ENCODE measurements at places on chromosomes 1 and 21.

GRCh38 chr1:39690794-39691382 lies 345 bp downstream of the HPCAL4 start:
- no peak for DNase-seq

GRCh38 chr1:5436808-5437207 lies 555.4 kb downstream of the NPHP4 start:
- DNase-seq: no peak

DNA sequence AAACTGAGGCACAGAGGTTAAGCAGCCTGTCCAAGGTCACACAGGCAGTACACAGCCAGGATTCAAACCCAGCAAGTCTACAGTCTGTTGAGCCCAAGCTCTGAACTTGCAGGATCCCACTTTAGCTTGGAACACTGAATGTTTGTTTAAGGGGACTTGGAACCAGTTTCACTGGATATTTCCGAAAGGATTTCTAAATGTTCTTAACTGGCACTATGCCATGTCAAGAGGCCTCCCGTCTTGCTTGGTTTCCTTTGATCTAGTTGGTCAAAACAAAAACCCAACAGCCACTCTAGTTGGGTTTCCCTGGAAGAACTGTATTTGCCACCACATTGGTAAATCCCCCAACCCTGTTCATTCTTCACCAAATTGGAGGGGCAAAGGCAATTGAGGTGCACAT lies 317.6 kb upstream of the KAZN start:
- DNase-seq: no peak

GRCh38 chr1:44834328-44834727 lies 8.7 kb downstream of the PTCH2 start:
- DNase-seq: no peak

- DNase-seq: no peak
These were observed 81.7 kb downstream of the DNM3 start for GRCh38 chr1:171922999-171923398.

DNA sequence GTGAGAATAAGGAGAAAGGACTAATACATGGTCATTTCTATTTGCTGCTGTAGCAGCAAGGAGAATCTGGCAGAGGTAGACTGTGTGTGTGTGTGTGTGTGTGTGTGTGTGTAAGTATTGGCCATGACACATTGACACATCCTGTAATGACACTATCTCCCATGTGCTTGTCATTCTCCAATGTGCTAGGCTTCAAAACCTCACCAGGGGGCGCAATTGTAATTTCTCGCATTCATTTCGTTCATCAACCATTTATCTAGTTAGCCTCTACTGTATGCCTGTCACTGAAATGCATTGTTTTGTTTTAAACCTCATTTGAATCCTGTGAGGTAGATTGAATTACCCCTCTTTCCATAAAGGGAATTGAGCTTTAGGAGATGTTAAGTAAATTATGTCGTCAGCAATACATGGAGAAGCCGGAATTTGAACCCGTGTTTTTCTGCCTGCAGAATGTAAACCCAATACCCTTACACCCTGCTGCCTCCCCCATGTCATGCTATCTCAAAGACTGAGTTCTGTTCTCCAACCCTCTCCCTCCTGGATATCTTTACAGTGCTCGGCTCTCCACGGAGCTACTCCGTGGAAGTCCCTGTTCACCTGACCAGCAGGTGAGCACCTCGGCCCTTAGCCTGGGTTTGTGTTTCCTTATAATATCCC lies 100.8 kb downstream of the UCK2 start:
- peak; percentile 18 for DNase-seq

DNA sequence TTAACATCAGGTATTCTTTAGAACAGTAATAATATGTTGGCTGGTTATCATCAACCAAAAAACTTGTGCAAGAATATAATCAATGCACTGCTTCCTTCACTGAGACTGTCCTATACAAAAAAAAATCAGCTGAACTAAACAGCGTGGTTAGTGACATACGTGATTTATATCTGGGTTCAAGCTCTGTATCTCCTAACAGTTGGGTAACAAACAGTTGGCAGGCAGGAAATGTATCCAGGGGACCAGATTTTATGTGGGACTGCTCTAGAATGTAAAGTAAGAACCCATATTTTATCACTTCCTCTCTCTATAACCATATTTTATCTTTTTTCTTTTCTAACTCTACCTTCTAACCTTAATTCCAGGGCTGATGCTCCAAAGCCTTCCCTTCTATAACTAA lies 8.0 kb downstream of the ACBD6 start:
- no peak for DNase-seq

- DNase-seq: no peak
These were observed 2.5 kb upstream of the LEFTY1 start for GRCh38 chr1:225891229-225891972.

DNA sequence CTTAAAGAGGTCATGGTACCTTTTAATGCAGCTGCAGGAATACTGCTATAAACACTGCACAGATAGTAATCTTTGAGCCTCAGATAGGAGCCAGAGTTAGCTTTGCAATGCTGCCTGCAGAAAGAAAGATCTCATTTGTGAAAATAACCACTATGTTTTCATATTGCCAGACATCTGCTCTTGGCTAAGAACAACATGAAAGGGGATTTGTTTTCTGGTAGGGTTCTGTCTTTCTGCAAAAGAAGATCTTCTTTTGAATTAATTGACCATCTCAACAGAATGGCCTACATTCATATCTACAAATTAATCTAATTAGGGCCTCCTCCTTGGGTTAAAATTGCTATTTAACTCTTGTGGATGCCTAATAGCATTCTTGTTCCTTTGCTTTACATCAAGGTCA lies 177.6 kb upstream of the DPYD start:
- no peak for DNase-seq

DNA sequence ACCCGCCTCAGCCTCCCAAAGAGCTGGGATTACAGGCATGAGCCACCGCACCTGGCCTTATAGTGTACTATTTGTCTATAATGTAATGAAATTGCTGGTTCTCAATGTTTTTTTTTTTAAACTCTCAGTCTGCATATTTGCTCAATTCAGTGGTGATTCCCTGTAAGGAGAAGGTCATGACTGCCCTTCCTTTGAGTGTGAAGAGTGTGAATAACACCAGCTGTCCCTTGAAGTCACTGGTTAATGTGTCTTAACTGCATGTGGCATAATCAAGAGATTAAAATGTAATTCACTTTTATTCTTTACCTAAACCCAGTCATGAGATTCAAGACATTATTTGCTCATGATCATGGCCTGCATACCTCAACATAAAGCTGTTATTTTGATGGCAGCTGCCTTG lies 30.5 kb downstream of the MTF2 start:
- no peak for DNase-seq

DNA sequence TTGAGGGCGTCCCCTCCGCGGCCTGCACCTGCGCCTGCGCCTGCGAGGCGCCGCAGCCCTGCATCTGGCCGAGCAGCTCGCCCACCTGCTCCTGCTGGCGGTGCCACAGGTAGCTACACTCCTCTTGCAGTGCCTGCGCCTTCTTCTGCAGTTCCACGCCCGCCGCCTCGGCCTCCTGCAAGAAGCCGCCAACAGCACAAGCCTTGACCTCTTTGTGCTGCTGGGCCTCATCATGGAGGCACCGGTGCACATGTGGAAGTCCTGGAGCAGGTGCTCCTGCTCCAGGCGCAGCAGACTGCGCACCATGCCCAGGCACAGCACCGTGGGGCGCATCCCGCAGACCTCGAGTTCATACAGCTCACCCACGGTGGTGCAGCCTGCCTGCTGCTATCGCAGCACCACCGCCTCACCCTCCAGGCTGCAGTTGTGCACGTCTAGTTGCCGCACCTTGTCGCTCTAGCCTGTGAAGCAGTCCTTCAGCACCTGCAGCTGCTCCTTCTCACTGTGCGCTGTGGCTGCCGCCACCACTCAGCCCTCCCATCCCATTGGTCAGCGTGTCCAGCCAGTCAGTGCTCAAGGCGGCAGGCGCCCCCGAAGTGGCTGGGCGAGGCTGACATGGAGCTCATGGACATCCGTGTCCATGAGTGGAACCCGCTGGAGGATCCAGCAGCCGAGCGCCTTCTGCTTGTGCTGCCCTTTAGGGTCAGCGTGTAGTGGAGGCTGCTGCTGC lies 12.2 kb upstream of the CD2 start:
- DNase-seq: no peak

DNA sequence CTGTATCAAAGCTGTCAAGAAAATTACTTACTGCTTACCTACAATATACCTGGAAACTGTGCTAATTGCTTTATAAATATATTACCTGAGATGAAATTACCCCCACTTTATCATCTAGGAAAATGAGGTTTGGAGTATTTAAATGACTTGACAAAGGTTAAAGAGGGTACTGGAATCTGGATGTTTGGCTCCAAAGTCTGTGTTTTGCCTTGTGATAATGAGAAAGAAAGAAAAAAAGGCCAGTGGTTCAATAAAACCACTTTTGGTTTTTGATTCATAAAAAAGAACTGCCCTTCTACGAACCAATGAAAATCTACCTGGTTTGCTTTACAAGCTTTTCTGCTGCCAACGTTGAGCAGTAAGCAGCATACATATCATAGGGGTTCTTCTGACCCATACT lies 61.3 kb upstream of the MUTYH start:
- DNase-seq: no peak

- DNase-seq: no peak
These were observed 102.4 kb downstream of the FAM78B start for GRCh38 chr1:166064313-166064926.

DNA sequence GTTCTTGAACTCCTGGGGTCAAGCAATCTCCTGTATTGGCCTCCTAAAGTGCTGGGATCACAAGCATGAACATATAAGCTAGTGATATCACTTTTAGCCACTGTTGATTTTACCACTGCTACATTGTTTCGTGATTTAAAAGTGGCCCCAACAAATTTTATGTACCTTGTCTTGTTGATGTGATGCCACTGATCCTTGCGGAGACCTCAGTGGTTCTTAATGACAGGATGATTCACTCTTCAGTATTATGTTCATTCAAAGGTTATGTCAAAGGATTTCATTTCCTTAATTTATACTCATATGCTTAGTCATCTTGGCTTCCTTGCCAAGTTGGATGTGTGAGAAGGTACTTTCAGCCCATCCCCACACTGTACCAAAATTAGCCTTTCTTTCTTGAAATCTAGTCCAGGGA lies 12.1 kb downstream of the PRKACB start:
- DNase-seq: no peak

- DNase-seq: no peak
These were observed 90.1 kb downstream of the TNFSF18 start for GRCh38 chr1:172960454-172961208.

DNA sequence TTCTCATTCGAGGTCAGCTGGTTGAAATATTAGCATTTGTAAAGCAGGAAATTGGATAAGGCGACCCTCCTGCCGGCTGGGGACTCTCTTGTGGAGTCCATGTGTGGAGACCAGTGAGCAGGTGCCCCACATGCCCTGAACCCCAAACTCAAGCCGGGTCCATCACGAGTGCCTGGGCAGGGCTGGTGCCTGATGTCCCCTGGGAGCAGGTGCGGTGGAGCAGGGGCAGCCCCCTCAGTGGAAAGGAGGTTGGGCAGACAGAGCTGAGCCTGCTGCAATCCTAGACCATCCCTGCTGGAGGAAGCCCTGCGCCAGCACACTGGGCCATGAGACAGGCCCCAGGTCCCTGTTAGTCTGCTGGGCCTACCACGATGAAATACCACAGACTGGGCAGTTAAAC lies 395.6 kb downstream of the NPHP4 start:
- no peak for DNase-seq

- DNase-seq: peak; percentile 7
These were observed 72.2 kb downstream of the ATF6 start for GRCh38 chr1:161838362-161838761.

GRCh38 chr21:36470294-36470693 lies 9.6 kb downstream of the CLDN14 start:
- no peak for DNase-seq

- no peak for DNase-seq
These were observed 73.2 kb upstream of the CNIH3 start for GRCh38 chr1:224542783-224543440.

GRCh38 chr1:96698342-96698983 lies 23.1 kb upstream of the PTBP2 start:
- no peak for DNase-seq

Data from C1 segment of cervical spinal cord (tissue), 14 donors.